ENCODE measurements at places on chromosomes 16 and 17.

DNA sequence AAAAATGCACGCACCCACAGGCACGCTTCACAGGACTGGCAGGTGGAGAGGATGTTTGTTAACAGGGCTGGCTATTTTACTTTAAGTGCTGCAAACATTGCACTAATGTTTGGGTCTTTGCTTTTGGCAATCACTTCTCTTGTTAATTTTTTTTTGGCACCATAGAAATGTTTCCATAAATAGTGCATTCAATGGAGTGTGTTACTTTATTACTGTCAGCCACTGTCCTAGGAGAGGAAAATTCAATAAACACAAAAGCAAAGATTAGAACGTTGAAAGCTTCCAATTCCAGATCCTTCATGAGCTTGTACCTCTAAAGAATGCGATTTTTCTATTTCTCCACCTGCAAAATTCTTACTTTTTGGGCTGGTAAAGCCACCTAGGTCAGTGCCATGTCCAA is 743.5 kb downstream of the WWOX start:
- DNase-seq: no peak

- no peak for DNase-seq
Measured at GRCh38 chr16:4674926-4675530, 18.3 kb upstream of the NUDT16L1 start.

DNA sequence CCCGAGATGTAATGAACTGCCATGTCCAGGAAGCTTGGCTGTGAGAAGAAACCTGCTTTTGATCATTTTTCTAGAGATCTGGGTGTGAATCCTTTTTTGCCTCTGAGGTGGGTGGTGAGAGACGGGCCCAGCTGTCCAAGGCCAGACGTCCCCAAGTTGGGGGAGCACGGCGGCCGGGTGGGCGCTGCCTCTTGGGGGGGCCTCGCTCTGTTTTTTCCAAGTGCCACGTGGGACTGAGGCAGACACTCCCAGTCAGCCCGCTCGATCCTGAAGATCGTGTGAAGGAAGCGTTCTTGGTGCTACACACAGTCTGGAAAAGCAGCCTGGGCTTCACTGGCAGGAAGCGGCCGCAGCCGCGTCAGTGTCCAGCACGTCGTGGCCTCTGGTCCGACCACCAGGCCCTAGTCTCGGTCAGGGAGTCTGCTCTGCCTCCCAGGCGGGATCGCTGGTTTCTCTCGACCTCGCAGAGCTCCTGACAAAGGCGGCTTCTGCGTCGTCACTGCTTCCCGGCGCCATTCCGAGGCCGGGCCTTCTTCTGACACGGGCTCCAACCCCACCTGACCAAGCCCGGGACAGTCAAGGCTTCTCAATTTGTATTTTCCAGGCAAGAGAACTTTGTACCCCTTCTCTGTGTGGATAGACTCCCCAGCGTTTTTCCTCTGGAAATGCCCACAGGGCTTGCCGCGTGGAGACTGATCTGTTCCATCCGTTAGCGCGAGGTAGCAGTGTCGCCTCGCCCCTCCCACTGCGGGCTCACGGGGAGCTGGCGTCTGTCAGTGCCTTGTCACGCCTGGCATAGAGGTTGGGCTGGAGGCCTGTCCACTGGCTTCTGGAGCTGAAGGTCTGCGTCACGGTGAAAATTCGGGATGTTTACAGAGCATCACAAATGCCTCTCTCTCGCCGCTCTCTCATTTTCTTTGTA is 12.4 kb downstream of the PRSS27 start:
- no peak for DNase-seq

GRCh38 chr16:11599579-11599978 is 12.9 kb upstream of the LITAF start:
- no peak for DNase-seq

- no peak for DNase-seq
Measured at GRCh38 chr16:75025761-75026160, 26.9 kb downstream of the ZNRF1 start.

DNA sequence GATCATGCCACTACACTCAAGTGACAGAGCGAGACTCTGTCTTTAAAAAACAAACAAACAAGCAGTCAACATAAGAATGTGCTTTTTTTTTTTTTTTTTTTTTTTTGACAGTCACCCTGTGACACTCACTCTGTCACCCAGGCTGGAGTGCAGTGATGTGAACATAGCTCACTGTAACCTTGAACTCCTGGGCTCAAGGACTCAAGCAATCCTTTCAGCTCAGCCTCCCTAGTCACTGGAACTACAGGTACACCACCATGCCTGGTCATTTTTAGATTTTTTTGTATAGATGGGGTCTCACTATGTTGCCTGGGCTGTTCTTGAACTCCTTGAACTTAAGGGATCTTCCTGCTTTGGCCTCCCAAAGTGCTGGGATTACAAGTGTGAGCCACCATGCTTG is 15.3 kb upstream of the CHP2 start:
- DNase-seq: no peak

- DNase-seq: no peak
Measured at GRCh38 chr17:41284546-41284945, 9.0 kb downstream of the KRTAP9-7 start.

DNA sequence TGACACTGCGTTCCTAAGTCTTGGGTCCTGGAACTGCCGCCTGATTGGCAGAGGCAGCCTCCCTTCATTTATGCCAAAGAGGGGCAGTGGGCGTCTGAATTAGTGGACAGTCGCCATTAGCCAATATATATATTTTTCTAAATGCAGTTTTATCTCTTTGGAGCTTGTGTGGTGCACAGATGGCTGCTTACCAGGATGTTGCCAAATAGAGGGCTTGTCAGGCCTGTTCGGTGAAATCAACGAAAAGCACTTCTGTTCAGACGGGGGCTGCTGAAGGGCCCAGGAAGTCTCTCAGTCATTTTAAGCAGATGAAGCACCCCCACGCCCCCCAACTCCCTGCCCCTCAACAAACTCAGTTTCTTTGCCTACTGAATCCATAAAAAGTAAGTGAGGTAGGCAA is 66.0 kb downstream of the RAP1GAP2 start:
- DNase-seq: no peak

- no peak for DNase-seq
Measured at GRCh38 chr17:69388822-69389442, 25.6 kb upstream of the MAP2K6 start.

DNA sequence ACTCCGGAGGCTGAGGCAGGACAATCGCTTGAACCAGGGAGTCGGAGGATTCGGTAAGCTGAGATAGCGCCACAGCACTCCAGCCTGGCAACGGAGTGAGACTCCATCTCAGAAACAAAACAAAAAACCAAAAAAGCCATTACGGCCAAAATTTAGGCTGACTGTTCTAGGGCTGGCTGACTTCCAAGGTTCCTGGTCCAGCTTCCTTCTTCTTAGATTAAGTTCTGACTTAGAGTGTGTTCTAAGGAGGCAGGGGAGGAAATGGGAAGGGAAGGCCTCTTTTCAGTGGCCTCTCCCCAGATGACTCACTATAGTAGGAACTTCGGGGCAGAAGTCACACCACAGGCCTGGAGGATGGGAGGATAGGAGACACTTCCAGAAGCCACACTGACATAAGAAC is 27.7 kb upstream of the CLEC18B start:
- DNase-seq: no peak

GRCh38 chr17:17937201-17937853 is 34.9 kb downstream of the TOM1L2 start:
- DNase-seq: no peak

- no peak for DNase-seq
Measured at GRCh38 chr16:81846105-81846504, 67.0 kb downstream of the PLCG2 start.

DNA sequence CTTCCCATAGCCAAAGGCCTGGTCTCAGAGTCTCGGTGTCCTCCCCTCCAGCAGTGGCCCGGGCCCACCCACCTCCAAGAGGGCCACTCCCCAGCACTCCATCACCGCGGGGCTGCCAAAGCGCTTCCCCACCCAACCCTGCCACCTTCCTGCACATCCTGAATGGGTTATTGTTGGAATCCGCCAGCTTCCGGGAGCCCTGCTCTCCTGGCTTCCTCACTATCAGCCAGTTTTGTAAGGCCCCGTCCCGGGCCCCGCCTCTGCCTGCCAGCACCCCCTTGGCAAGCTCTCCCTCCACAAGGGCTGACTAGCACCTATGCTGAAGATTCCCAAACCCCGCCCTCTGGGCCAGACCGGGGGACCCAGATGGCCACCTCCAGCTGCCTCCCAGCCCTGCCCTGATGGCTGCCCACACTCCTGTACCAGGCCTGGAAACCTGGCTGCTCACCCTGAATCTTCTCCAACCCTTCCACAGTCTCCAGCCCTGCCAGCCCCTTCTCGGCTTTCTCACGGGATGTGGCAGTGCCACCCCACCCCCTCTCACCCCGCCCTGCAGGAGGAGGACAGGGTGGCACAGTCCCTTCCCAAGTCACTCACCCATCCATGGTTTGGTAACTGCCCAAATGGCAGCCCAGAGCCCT is 14.4 kb downstream of the MYBBP1A start:
- DNase-seq: no peak

GRCh38 chr16:24771779-24772157 is 42.3 kb downstream of the TNRC6A start:
- DNase-seq: no peak

- DNase-seq: no peak
Measured at GRCh38 chr17:75153780-75154194, 525 bp downstream of the JPT1 start.

GRCh38 chr17:65102788-65103187 is 34.4 kb upstream of the RGS9 start:
- DNase-seq: no peak

DNA sequence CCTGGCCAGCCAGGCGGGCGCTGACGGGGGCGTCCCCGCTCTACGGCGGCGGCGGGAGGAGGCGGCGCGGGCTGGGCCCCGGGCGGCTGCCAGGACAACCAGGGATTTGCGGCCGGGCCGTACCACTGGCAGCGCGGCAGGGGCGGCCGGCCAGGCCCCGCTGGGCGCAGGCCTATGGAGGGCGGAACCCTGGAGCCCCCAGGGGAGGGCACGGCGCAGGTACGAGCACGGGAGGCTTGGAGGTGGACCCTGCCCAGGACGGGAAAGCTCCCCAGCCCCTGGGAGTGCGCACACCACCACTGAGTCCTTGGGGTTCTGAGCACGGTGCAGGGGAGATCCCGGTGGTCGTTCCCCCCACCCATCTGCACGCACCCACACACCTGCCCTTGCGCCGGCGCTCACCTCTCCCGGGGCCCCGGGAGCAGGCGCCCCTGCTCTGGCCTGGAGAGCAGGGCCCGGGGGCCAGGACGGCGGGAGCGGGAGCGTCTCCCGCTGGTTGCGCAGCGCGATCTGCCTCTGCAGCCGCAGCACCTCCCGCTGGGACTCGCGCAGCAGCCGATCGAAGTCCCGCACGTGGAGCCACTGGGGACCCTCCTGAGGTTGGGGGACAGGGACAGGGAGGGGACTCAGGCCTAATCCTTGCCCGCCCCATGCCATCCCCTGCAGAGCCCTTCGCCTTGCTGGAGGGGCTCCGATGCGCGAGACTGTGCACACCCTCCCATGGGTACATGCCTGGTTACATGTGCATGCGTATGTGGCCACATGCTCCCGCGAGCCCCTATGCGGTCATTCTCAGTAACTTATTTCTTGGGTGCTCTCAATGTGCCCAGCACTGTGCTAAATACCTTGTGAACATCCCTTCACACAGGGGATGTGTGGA is 3.9 kb downstream of the TSPOAP1 start:
- no peak for DNase-seq

DNA sequence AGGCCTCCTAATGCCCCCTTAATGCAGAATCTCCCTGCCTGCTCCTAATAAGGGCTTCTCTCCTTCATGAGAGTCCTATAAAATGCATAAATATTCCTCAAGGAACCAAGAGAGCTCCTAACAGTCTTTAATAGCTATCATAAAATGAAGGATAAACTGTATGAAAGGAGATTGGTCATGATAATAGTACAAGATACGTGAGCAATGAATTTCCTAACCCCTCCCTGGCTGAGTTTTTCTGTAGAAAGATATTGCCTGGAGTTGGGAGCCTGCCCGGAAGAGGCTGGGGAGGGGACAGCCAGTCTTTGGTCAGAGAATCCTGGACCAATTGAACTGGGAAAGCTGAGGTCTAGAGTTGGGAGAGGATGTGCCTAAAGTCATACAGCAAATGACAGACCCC is 321.9 kb upstream of the CDH5 start:
- no peak for DNase-seq
